ENCODE measurements at places on chromosomes 5 and 9. TPM values are rescaled to one million over a fixed set of nuclear protein-coding genes. Genes with fewer than 3 reads are reported as not detected.
A peak's percentile ranks its signal among the peaks of the same experiment; 100 is the strongest.

- peak; percentile 38 for DNase-seq
Measured at GRCh38 chr5:134586866-134587524, 45.6 kb downstream of the SAR1B start.

DNA sequence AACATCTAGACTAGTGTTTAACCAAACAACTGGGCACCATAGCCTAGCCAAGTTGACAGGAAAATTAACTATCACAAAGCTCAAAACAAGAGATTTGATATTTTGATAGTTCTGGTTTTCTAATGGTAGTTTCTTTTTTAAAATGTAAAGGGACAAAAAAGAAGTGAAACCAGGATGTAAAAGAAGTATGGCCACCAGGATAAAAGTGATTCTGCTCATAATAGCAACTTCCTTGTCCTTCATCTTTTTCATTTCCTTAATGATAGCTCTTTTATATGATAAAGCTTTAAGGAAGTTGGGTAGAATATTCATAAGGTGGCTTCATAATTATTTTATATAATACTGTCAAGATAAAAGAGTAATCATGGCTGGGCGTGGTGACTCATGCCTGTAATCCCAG, 139.1 kb downstream of the BASP1 start:
- DNase-seq, result no peak

- DNase-seq, result peak; percentile 43
Measured at GRCh38 chr9:127897193-127897692, 2.2 kb downstream of the ST6GALNAC6 start.

GRCh38 chr5:156581725-156582124, 254.8 kb downstream of the SGCD start:
- no peak for DNase-seq

DNA sequence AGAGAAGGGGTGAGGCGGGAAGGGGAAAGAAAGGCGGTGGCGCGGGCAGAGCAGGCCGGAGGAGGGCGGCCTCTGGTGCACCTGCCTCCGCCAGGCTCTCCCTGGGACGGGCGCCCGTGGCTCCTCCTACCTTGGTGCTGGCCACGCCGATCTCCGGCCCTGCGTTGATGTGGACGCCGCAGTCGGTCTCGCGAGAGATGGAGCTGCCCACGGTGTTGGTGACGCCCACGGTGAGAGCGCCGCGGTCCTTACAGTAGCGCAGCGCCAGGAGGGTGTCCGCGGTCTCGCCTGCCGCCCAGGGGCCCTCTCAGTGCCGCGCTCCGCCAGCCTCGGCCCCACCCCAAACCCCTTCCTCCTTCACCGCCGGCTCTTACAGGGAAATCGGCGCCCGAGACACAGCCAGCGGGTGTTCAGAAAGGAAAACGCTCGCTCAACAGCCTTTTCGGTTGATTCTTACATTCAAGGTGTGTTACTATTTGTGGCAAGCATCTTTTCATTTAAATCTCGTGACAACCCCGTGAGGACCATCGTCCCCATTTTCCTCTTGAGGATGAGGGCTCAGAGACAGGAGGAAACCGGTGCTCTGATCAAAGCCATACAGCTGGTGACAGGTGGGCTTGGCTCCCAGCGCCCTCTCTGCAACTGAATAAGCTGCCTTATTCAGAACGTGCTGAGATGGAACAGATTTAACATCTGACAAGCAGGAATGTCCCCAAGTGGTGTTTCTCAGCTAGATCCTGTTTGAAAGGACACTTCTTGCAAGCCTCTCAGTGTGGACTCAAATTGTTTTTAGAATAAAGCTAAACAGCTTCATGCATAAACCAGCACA, 22.0 kb upstream of the MAPK9 start:
- no peak for DNase-seq

GRCh38 chr5:161549106-161549505, 2.6 kb upstream of the GABRB2 start:
- DNase-seq, result no peak

DNA sequence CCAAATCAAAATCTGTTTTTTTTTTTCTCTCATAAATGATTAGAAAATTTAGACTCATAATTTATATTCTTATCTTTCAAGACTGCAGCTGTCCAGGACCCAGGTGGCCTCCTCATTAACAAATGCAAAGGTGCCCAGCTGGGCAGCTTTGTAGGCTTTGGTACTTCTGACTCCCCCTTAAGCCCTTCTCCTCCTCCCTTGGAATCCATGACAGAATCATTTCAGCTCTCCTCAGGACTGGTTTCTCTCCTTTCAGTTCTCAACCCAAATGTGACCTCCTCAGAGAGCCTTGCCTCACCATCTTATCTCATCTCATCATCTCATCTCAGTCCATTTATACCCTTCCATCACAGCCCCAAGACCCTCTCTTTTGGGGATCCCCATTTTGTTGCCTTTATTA, 221.7 kb downstream of the KIAA0825 start:
- DNase-seq, result no peak

DNA sequence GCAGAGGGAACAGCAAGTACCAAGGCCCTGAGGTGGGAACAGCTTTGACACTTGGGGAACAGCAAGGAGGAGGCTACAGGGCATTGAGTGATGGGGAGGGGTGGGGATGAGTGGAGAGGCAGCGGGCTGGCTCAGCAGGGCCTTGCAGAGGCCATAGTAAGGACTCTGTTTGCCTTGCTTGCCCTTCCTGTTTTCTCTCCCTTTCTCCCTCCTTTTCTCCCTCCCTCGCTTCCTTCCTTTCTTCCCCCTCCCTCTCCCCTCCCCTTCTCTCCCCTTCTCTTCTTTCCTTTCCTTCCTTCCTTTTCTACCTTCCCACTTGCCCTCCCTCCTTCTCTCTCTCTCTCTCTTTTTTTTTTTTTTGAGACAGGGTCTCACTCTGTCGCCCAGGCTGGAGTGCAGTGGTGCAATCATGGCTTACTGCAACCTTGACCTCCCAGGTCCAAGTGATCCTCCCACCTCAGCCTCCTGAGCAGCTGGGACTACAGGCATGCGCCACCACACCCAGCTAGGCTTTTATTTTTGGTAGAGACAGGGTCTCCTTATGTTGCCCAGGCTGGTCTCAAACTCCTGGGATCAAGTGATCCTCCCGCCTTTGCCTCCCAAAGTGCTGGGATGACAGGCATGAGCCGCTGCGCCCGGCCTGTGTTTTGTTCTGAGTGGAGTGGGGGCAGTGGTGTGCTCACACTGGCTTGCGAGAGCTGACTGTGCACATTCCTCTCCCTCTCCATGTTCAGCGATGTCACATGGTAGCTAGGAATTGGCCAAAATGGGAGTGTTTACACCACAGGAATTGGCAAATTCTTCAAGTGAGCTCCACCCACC, 17.1 kb downstream of the IER5L start:
- no peak for DNase-seq

- no peak for DNase-seq
Measured at GRCh38 chr5:144356489-144356888, 185.8 kb downstream of the KCTD16 start.

DNA sequence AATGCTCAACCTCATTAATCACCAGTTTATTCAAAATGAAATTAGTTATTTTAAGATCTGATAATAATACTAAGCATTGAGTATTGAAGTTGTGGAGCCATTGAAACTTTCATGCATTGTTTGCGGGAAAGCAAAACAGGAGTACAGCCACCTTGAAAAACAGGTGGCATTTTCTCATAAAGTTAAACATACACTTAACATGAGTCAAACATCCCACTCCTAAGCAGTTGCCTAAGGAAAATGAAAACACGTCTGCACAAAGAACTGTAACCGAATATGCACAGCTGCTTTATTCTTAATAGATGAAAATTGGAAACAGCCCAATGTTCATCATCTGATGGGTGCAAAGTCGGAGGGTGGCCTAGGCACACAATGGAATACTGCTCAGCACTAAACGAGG, 177.3 kb downstream of the IRX2 start:
- no peak for DNase-seq

DNA sequence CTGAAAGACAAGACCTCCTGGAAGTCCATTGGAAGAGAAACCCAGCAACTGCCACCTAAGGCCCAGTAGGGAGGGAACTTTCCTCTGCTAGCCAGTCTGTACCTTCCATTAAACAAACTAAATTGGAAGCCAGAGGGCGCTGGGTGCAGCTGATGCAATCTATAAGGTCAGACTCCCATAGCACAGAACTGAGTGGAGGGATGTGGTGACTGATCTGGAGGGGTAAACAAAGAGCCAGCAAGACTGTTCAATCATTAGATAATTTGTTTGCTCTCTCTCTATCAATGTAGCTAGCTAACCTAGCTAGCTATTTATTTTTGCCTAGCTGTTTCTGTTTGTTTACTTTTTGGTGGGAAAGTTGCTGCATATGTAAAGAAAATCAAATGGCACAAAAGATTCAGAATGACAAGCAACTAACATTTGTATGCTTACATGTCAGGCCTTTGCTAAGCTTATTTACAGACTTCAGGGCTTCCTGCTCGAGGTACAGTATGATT, 291.8 kb upstream of the DAB2 start:
- no peak for DNase-seq

- no peak for DNase-seq
Measured at GRCh38 chr5:41281215-41281810, 68.0 kb upstream of the C6 start.

DNA sequence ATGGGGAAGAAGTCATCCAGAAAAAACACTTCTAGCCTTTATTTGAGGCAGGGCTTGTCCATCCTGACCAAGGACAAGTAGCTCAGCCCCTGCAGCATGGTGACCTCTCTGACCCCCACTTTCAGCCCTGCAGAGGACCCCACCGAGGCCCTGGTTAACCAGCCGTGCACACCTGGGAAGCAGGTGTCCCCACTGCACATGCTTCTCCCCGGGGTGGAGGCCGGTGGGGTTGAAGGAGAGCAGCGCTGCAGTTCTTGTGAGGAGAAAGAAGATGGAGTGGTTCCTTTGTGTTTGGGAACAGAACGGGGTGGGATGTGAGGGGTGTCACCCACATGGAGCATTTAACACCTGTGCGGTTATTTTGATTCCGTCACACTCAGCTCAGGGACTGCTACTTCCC, 21.1 kb upstream of the ZBTB34 start:
- no peak for DNase-seq

- no peak for DNase-seq
Measured at GRCh38 chr9:95181226-95181818, 136.2 kb downstream of the FANCC start.

- no peak for DNase-seq
Measured at GRCh38 chr9:68627594-68627993, 77.4 kb upstream of the PIP5K1B start.

GRCh38 chr5:154058055-154059038, 19.6 kb downstream of the MFAP3 start:
- no peak for DNase-seq

- DNase-seq, result no peak
Measured at GRCh38 chr5:1124205-1125029, 12.6 kb upstream of the SLC12A7 start.

DNA sequence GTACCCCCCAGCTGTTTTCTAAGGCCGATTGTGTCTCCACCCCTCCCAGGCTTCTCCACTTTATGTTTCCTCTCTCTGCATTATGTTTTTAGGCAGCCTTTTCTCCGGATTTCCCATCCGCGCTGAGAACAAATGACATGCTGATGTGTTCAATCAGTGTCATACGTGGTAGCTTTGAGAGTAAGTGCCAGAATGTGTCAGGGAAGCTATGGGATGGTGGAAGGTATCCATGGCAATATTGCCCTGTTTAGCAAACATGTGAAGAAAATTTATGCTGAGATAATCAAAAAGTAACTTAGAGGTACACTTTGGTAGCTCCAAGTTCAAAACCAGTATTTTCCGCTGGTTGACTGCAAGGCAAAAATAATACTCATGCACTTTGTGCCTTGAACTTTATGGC, 36.6 kb upstream of the LECT2 start:
- no peak for DNase-seq

DNA sequence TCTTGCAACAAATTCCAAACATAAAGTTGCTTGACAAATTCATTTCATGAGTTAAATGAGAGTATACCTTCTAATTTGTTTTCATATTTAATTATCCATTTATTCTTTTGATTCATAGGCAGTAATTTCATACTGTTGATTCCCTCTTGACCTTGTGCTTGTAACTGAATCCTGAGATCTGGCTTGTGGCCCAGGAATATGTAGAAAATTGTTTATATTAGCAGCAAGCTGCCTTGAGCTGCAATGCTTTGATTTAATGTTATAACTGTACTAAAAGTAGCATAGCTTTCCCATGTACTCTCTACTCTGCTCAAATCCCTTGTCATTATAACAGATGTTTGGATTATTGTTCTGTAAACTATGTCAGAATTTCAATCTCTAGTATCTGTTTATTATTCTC, 780.7 kb downstream of the NR2F1-AS1 start:
- peak; percentile 70 for DNase-seq

DNA sequence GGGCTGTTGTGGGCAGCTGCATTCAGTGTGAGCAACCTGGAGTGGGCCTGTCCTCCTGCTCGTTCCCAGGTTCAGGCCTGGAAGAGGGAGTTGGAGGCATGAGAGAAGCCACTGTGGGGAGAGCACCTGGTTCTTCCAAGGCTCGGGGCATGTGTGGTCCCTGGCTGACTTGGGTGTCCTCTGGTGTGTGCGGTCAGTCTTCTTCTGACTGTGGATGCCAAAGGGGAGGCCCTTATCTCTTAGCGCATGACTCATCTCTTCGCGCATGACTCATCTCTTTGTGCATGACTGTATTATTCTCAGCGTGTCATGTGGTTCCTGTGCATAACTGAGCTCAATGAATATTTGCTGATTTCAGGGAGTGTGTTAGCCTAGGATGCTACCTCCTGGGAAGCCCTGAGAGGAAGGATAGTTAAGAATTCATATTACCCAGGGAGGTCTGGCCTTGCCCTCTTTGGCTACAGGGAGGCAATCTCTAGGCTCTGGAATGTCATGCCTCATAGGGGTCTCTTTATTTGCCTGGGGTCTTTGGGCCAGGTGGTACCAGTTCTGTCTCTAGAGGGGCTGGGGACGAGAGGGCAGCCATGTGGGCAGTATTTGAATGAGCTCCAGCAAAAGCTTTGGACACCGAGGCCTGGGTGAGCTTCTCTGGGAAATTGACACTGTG, 188.7 kb downstream of the HSPA4 start:
- DNase-seq, result peak; percentile 89

- no peak for DNase-seq
Measured at GRCh38 chr5:32506201-32506661, 61.7 kb upstream of the ZFR start.

DNA sequence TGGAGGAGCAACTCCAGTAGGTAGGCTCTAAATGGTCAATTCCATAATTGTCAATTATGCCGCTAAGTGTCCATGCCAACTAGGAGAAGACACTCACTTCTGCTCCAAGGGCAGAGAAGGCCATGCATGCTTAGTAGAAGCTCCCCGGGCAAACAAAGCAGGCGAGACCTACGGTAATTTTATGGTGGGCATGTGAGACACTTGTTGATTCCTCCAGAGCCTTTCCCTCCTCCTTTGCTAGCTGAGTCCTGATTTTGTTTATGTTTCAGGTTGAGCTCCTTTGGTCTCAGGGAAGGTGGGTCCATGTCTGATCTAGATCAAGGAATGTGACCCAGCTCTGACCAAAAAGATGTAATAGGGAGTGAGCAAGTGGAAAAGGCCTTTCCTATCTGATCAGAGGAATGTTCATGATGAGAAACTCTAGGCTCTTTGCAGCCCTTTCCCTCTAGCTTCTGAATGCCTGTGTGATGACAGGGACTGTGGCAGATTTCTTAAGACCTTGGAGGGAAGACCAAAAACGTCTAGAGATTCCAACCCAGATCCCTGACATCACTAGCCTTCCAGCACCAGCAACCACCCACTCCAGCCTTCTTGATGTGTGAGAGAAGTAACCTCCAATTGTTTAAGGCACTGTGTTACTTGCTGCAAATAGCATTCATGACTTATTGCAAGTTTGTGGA, 7.7 kb upstream of the CPEB4 start:
- DNase-seq, result peak; percentile 92

ZNF618 gene
- polyA plus RNA-seq, result 11.2 TPM

STRBP gene
- polyA plus RNA-seq, result 4.0 TPM

LRSAM1 gene
- polyA plus RNA-seq, result 4.8 TPM

TOR4A gene
- polyA plus RNA-seq, result 14.1 TPM
